HFFc6 (cell line): ENCODE measurements at places on chromosomes 3 and 15.

GRCh38 chr3:64038253-64038767 lies 15.0 kb upstream of the PSMD6 start:
- no peak for DNase-seq

GRCh38 chr15:63638839-63639238 lies 41.7 kb downstream of the FBXL22 start:
- no peak for DNase-seq

GRCh38 chr15:42102646-42103235 lies 8.4 kb upstream of the PLA2G4D start:
- DNase-seq, result no peak

GRCh38 chr3:118978393-118978758 lies 56.3 kb downstream of the IGSF11 start:
- DNase-seq, result no peak

GRCh38 chr15:43169888-43170287 lies 15.3 kb upstream of the CCNDBP1 start:
- DNase-seq, result no peak
